ENCODE measurements at places on chromosomes 5 and 9. TPM values are rescaled to one million over a fixed set of nuclear protein-coding genes. Genes with fewer than 3 reads are reported as not detected.

DNA sequence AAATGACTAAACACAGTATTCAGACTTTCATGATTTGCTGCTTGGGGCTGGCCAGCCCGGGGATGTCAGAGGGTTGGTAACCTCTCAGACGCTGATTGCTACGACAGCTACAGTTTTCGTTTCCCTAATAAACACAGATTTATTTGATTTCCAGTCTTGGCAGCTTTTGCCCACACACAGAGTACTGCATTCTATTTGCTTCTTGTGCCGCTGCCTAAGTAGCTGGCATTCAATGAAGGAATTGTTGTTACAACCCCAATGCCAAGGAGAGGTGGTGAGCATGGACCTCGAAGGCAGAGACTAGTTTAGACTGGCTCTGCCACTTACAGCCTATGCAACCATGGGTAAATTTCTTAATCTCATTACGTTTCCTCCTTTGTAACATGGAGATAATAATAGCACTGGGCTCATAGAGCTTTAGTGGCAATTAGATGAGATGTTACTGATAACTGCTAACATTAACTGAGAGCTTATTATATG, 247.1 kb upstream of the PANK3 start:
- DNase-seq = no peak

Gene IFNA2
- not detected for polyA plus RNA-seq

- DNase-seq = no peak
Observed at GRCh38 chr9:125617087-125617486, 89.9 kb downstream of the MAPKAP1 start.

GRCh38 chr5:107864793-107865192, 194.1 kb upstream of the EFNA5 start:
- peak; percentile 45 for DNase-seq

DNA sequence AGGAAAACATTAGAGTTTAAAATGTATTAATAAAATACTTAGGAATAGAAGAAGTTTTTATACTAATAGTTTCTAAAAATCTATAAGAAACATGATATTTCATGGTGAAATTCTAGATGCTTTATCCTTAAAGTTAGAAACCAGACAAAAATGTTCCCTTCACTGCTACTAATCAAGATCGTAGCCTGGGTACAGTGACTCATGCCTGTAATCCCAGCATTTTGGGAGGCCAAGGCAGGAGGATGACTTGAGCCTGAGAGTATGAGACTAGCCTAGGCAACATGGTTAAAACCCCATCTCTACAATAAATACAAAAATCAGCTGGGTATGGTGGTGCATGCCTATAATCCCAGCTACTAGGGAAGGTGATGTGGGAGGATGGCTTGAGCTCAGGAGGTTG, 30.4 kb upstream of the KLF9 start:
- DNase-seq = no peak

Data from hindlimb muscle (tissue), 1 donor.